ENCODE measurements at places on chromosomes 3 and 15.

GRCh38 chr15:98801234-98801561 is 152.9 kb downstream of the IGF1R start:
- DNase-seq = no peak

DNA sequence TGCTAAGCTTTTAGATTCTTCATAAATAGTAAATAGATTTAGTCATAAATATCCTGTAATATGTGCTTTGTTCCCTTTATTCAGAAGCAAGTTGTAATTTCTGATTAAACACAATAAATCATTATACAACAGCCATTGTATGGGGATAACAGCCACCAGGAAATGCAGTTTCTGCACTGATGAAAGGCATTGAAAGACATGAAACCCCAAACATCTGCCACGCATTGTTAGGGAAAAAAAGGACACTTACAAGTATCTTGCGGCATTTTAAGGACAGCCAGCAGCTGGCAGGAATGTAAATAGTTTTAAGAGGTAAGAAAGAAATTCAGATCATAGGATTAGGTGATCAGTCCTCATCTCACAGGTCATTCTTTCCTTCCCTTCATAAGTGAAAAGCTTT is 801.1 kb upstream of the LMCD1 start:
- no peak for DNase-seq

DNA sequence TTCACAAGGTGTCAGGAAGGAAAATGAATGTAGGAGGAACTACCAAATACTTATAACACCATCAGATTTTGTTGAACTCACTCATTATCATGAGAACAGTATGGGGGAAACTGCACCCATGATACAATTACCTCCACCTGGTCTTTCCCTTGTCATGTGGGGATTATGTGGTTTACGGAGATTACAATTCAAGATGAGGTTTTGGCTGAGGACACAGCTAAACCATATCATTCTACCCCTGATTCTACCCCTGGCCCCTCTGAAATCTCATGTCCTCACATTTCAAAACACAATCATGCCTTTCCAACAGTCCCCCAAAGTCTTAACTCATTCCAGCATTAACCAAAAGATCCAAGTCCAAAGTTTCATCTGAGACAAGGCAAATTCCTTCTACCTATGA is 17.1 kb upstream of the PLSCR1 start:
- no peak for DNase-seq

- no peak for DNase-seq
Observed at GRCh38 chr3:159964166-159964973, 24.3 kb upstream of the IL12A start.

- DNase-seq = no peak
Observed at GRCh38 chr3:172087602-172088580, 48.5 kb downstream of the FNDC3B start.

DNA sequence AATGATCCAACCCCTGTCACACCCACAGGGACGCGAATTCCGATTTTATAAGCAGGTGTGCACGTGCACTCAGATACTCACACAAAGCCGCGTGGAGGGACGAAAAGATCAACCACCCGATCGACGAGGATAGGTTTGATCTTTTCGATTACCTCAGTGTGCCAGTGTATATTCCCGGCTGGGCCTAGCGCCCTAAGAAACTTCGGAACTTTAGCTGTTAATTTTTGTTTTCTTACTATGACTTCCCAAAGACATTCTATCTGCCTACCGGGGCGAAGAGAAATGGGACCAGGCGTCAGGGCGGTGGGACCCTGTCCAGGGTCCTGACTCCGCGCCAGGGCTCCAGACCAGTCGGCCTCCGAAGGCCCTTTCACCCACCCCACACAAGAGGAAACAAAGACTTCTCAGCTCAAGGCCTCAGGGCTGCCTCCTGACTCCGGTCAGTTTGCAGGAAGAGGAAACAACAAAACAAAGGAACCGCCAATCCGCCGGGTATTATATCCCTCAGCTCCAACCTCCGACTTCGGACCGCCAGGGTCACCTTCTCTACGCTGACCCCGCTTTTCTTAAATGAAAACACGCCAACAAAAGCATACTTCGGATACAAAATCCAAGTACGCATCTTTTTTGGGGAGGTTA is 6.8 kb downstream of the ONECUT1 start:
- DNase-seq = no peak

DNA sequence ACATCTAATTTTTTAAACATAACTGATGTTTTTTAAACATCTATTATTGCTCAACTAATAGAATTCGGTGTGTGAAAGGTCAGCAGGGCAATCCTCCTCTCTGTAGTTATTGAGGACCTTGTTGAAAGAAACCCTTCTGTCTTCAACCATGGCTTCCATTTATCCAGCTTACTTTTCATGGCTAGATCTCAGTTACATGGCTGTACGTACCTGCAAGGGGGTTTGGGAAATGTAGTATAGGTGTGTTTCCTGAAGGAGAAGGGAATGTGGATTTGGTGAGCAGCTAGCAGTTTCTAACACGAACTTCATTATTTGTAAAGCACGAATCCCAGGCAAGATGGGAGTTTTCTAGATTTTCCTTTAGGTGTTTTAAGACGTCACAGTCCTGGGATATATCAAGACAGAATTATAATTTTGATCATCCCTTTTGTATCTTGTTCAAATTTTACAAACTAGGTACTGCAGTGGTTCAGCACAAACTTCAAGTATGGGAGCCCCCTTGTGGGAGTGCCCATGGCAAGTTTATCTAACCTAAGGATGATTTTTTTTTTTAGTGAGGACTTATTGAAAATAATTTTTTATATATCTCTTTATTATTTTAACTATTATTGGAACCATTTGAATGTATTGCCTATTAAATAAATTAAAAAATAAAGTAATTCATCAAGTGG is 41.6 kb downstream of the FBXL2 start:
- DNase-seq = no peak

GRCh38 chr15:40739047-40739446 is 16.0 kb downstream of the RMDN3 start:
- DNase-seq = no peak

DNA sequence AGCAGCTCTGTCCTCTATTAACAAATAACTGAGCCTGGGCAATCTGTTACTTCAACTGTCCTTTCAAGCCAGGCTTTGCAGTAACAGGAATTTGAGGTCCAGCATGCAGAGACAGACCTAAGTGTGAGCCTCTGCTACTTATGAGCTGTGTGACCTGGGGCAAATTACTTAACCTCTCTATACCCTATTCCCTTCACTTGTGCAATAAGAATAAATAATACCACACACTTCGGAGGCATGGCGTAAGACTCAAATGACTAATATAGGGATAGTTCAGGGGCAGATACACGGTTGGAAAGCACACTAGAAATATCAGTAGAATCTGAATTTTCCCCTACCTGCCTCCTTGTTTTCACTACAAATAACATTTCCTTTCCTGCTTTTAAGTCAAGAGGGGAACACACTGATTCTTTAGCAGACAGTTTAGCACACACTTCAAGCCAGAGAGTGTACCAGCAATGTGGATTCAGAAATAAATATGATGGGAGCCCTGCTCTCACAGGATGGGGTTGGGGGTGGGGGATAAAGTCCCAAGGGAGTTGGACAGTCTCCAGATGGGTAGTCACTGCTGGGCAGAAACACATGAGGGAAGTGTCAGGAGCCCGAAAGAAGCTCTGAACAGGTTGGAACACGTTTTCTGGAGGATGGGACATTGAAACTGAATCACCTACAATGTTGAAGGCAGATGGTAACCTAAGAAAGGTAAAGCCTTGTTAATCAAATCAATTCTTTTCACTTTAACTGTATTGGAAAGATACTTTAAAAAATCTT is 61.8 kb upstream of the RBP1 start:
- DNase-seq = no peak

DNA sequence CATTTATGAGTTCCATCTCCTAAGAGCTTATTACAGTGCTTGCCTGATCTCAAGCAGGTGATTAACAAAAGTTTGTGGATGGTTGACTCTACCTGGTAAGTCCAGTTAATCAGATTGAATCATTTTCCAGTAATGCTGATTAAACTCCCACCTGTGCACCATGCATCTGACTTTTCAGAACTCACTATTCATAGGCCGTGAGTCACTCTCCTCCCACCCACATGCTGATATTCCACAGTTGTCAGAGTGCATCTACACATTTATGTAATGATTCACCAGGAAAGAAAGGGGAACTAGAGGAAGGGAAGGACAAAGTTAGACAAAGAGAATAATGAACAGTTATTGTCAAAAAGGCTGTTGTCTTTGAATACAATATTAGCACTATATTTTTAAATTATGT is 106.2 kb upstream of the UBE3A start:
- no peak for DNase-seq

GRCh38 chr15:61336026-61336638 is 107.0 kb upstream of the RORA start:
- no peak for DNase-seq

DNA sequence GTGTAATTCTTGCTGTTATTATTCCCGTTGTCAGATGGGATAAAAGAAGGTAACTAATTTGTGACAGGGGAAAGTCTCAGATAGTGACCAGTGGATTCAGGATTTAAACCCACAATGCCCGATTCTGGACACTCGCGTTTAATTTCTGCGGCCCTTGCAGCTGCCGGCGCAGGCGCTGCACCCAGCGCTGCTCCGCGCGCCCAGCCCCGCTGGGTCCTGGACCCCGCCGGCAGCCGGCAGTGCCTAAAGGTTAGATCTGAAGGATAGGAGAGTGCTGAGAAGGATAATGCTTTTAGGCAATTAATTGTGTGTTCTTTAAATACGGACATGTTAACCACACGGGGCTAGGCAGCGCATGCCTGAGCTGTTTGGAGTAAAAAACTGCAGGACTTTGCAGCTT is 3.6 kb upstream of the MKRN3 start:
- no peak for DNase-seq

- DNase-seq = peak; percentile 52
Observed at GRCh38 chr15:45333550-45333949, 44.8 kb downstream of the GATM start.

- DNase-seq = no peak
Observed at GRCh38 chr3:2714834-2715233, 395.3 kb downstream of the IL5RA start.

- no peak for DNase-seq
Observed at GRCh38 chr3:14396031-14396692, 6.2 kb upstream of the SLC6A6 start.

DNA sequence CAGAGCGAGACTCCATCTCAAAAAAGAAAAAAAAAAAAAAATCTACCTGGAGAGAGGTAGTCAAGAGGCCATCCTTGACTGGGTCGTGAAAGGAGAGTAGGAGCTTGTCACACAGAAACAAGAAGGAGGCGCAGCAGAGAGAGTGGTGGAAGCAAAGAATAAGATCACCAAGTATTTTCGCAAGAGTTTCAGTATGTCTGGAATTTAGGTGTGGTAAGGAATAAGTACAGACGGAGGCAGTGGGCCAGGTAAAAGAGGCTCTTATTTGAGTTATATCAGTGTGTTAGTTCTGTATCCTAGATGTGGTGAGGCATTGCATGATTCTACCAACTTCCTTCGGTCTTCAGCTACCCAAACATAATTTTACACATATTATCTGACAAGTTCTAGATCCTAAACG is 14.6 kb upstream of the ATP10A start:
- DNase-seq = no peak

DNA sequence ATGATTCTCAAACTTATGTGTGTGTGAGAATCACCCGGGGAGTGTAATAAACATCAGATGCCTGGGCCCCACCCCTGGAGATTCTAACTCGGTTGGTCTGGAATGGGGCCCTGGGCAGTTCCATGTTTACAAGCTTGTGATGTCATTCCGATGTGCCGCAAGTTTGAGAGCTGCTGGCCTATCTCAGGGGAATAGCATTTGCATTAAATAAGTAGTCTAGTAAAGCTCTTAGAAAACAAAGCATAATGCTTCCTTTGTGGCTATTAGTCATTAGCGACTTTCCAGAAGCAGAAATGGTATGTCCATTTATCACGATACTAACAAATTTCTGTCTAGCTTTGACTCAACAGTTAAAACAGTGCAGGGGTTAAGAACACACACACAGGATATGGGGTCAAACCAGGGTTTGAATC is 20.9 kb downstream of the PGBD4 start:
- no peak for DNase-seq

- DNase-seq = no peak
Observed at GRCh38 chr3:180447136-180447535, 154.8 kb upstream of the TTC14 start.

DNA sequence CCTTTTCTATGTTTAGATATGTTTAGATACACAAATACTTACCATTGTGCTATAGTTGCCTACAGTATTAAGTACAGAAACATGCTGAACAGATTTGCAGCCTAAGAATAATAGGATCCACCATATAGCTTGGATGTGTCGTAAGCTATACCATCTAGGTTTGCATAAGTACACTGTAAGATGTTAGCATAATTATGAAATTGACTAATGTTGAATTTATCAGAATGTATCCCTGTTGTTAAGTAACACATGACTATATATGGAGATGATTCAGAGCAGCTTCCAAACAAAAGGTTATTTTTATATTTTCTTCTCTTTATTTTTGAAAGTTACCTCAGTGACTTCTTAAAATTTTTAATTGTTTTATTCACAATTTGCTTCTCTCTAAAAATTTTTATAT is 2.4 kb downstream of the SLC28A2 start:
- no peak for DNase-seq

GRCh38 chr3:158762701-158763100 is 30.4 kb upstream of the RARRES1 start:
- no peak for DNase-seq

GRCh38 chr3:46471371-46471914 is 6.7 kb upstream of the LTF start:
- DNase-seq = no peak

DNA sequence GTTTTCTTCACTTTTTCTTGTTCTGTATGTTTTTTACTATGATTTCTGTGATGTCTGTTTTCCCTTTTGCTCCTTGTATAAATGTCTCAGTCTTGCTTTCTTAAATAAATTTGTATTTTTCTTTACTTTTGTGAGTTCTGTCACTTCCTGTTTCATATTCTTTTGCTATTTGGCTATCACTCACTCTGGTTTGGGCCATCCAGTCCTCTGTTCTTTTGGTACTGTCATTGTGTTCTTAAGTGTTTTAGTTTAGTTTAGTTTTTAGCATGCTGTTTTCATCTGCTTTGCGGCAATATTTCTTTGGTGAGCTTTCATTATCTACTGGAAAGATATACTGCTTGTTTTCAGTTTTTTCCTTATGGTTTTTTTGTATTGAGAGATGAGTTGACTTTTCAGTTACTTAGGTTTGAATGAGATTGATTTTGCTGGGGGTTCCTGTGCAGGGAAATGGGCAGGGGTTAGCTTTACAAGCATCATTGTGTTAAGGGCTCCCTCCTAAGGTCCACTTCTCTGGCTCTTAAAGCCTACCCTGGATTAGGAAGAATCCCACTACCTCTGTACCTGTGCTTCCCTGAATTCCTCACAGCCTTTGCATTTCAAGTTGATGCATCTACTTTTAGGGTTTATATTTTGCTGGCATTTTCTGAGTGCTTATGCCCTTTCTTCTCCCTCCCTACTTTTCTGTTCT is 35.1 kb downstream of the PDCD6IP start:
- no peak for DNase-seq

Measured in left colon (tissue), 2 donors.